Stimulated activated CD8-positive, alpha-beta memory T cell treated with anti-CD3 and anti-CD28 coated beads, Interleukin-2, amount 100 ng/mL, for 1 hour (primary cell): ENCODE measurements at places on chromosomes 16 and 17.

DNA sequence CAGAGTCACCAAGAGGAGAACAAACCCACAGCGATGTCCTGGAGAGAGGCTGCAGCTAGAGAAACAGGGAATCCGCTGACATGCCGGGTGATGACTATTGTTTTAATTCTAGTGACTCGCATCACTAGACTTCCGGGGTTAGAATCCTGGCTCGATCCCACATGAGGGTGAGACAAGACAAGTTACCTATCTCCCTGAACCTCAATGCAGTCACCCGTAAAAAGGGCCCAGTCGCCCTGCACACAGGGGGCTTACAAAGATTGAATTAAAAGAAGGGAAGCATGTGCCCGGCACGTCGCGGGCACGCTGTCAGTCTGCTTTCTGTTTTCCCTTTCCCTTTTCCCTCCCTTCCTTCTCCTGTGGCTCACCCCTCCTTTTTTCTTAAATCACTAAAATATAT is 212.9 kb upstream of the FOXF1 start:
- no peak for DNase-seq

DNA sequence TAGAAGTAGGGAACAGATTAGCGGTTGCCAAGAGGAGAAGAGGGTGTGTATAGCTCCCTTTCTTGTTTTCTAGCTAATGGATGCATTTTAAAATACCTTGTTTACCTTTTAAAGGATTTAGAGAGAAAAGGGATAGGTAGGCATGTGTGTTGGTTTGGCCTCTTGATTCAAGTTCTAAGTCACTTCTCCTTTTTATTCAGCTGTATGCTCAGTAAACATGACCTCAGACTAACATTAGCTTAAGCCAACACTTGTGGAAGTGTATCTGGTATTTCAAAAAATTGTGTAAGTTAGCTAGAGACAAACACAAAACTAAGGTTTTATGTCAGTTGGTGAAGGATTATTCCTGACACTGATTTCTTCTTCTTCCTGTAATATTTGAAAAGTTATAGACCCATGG is 204.1 kb upstream of the NOG start:
- no peak for DNase-seq

GRCh38 chr17:48002266-48002915 is 31.5 kb downstream of the CDK5RAP3 start:
- DNase-seq: no peak

DNA sequence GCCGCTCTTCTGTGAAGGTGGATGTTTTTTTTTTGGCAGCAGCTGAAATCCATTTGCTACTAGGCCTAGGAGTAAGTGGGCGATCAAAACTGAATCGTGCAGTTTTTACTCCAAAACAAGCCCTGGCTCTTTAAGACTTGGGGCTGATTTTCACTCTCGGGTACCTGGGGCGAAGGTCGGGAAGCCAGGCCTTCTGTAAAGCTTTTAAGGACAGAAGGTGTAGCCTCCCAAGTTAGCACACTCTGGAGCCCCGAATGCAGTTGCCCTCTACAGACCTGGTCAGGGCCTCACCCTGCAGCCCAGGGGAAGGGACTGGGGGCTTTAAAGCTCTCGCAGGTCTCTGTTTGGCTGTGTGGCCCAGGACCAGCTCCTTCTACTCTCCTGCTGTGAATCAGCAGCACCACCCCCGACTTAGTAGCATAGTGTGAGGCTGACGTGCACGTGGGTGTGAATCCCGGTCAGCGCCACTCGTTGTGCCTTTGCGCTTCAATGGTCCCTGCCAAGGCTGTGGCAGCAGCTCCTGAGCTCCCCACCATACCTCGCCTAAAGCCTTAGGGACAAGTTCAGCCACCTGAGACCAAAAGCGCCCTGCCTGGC is 49.9 kb downstream of the TMEM235 start:
- DNase-seq: no peak

GRCh38 chr16:57585051-57585687 is 42.7 kb downstream of the ADGRG5 start:
- DNase-seq: no peak

- DNase-seq: no peak
These were observed 251.1 kb downstream of the SEC14L1 start for GRCh38 chr17:77391668-77392375.

- no peak for DNase-seq
These were observed 20.1 kb downstream of the CMC2 start for GRCh38 chr16:80986557-80986956.

DNA sequence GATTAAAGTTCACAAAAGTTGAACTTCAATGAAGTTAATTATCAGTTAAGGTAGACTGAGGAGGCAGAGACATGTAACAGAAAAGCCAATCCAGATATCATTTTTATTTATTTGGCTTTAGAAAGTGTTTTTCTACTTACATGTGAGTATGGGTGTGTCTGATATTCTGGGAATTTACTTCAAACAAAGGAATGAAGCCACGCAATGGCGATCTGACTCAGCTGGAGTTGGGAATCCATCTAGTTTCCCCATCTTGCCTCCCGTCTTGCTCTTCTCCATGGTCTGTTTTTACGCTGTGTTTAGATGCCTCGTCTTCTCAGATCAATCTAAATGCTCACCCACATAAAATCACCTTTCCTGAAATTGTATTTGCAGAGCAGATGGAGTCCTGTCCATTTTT is 1.7 kb upstream of the KCNJ16 start:
- DNase-seq: no peak

DNA sequence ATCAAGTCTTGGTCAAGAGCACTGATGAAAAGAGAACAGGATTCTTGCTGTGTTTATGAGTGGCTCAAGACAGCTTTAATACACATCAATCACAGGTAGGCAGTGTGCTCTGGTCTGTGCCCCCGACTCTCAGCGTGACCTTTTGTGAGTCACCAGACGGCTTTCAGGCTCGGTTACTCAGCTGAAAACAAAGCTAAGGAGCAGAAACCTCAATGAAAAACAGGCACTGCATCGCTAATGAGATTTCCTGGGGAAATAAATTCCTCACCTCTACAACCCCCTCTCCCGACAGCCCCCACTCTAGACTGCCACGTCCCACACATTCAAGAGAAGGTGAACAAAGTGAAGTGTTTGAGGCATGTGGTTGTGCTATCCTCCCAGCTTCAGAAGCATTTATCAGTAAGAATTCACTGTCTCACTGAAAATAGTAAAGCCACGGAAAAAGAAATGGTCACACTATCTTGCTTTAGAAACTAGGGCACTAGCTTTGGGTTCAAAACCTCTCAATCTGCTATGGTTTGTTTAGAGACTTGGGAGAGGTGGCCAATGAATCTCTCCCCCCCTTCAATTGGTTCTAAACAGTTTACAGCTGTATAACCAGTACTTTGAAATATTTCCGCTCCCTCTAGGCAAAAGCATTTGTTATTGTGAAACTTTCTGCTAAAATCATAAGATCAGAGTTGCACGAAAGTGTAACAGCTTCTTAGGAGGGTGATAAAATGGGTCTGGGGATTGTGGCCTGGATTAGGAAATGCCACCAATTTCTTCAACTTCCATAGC is 199.5 kb upstream of the PMFBP1 start:
- DNase-seq: no peak
